Spleen (tissue), 13 donors: ENCODE measurements at places on chromosomes 7 and 10.

GRCh38 chr10:129495256-129495655 lies 28.2 kb downstream of the MGMT start:
- no peak for DNase-seq

DNA sequence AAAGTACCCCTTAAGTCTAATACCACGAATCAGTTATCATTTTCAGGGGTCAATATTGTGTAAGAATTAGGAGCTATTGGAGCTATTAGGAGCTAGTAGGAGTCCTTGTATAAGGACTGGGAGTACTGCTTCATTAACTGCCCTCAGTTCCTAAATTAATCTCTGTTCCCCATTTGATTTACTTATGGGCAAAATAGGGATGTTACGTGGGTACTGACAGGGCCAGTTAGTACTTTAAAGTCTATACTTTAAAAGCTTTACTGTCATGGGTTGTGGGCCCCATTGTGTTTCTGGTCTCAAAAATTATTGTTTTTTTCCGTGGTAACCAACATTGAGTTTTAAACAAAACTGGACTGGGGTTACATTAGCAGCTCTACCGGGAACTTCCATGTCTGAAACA lies 60.3 kb downstream of the PRKAR2B start:
- DNase-seq, result no peak

- no peak for DNase-seq
Measured at GRCh38 chr10:48389272-48389671, 82.8 kb downstream of the MAPK8 start.

DNA sequence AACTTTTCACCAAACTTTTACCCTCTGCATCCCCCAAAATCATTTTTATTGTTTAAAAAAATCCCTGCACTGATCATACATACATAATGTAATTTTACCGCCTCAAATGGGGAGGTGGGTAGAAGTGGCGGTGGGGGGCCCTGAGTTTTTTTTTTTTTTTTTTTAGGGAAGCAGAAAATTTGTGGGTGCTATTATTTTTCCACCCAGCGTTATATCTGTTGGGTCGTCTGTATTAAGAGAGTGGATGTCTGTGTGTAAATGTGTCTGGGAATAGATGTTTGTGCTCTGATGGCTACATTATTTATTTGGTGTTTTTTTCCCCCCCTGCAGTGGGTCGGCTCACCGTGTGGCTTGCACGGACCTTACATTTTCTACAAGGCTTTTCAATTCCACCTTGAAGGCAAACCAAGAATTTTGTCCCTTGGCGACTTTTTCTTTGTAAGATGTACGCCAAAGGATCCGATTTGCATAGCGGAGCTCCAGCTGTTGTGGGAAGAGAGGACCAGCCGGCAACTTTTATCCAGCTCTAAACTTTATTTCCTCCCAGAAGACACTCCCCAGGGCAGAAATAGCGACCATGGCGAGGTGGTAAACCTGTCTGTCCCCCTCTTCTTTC lies 438 bp downstream of the ARID5B start:
- DNase-seq, result no peak
